ENCODE measurements at places on chromosomes 2 and 18.

DNA sequence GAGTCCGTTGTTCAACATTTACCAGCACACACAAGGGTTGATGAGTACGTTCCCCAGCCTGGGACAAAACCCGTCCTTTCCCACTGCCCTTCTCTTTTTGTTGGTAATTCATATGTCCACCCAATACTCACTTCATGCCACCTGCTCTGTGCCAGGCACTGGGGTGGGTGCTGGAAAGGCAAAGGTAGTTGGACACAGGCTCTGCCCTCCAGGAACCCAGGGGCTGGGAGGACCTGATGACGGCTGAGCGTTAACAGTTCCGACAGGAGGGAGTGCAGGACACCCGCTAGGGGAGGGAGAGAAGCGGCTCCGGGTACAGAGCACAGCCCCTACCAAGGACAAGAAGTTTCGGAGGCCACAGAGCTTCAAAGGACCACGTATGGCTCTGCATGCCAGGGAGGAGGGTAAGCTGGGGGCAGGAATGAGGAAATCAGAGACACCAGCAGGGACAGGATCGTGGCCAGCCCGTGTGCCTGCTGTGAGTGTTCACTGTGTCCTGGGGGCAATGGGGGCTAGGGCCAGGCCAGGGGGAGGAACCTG, 134.1 kb upstream of the GPC1 start:
- DNase-seq, result no peak

DNA sequence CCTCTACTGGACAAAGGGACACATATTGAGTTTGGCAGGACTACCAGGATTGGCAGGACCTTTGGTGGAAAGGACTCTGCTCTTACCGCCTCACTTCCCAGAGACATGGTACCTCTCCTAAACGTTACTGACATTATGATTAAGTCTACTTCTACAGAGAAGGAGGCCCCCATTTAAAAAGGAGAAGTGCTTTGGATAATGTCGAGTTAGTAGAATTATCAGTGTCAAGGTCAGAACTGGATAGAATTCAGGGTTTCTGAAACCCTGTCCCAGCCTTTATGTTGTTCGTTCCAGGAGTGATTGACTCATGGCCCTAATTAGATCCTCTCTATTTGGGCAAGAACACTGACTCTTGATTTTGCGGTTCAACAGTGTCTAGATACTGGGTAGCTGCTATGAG, 45.8 kb downstream of the LRRTM1 start:
- no peak for DNase-seq

GRCh38 chr2:170047331-170048065, 130.4 kb upstream of the MYO3B start:
- DNase-seq, result no peak

- DNase-seq, result no peak
These were observed 95.1 kb upstream of the XPO1 start for GRCh38 chr2:61633250-61633649.

- DNase-seq, result no peak
These were observed 282.7 kb downstream of the EPHA4 start for GRCh38 chr2:221289389-221289788.

Measured in cerebellum (tissue), 4 donors.